ENCODE measurements at places on chromosomes 7 and 10.

DNA sequence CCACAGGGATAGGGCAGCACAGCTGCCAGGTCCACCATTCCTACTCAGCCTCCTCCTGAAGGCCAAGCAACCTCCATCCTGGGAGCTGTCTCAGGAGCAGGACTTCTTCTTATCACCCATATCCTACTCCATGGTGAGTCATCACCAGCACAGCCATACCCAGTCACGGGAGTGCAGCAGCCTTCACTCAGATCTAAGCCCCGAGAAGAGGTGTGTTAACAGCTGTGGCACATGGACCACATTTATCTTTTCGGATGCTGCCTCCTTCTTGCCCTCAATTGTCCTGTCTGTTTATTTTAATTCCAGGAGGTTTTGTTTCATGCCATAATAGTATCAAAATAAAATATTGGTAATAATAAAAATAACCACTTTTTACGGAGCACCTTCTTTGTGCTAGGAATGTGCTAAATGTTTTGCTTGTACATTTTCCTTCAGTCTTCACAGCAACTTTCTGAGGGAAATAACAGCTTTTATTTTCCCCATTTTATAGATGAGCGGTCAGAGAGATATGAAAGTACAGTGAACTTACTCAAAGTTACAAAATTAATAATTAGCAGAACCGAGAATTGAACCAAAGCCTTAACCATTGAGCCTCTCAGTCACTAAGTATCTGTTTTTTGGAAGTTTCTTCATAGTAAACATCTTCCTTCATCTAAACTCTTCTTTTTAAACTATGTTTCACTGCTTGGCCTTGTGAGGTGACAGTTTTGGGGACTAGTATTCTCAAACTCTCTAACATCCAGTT, 2.5 kb upstream of the KEL start:
- no peak for DNase-seq

DNA sequence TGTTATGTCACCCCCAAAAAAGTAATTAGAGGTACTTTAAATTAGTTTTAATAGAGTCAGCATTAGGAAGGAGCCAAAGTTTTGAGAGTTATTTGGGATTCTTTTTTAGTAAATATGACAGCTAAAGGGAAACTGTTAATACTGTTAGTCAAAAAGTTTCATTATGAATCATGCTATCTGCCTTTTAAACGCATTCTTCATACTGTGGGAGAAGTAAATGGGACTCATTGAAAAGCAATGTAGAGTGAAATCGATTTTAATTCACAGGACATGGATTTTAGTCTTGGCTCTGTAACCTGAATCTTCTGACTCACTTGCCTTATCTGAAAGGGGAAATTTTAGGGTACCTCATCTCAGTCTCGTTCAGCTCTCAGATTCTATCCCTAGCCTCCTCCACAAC, 105.1 kb downstream of the AASS start:
- DNase-seq: no peak

- no peak for DNase-seq
These were observed 290.9 kb upstream of the ZMIZ1 start for GRCh38 chr10:78777867-78778266.

DNA sequence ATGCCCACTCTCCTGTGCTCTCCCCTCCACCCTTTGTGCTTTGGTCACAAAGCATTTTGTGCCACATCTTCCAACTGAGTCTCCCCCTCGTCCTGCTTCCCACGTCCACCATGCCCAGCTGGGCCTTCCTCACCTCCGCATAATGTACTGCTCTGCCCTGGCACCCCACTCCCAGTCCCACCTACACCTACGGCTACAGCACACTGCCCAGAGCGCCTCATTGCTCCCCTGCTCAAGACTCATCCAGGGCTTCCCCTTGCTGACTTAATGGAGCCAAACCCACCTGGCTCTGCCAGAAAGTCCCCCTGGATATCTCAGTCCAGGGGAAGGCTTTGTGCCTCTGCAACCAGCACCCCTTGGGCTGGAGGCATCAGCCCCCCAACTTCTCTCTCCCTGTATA, 299.2 kb upstream of the ZMIZ1 start:
- no peak for DNase-seq

DNA sequence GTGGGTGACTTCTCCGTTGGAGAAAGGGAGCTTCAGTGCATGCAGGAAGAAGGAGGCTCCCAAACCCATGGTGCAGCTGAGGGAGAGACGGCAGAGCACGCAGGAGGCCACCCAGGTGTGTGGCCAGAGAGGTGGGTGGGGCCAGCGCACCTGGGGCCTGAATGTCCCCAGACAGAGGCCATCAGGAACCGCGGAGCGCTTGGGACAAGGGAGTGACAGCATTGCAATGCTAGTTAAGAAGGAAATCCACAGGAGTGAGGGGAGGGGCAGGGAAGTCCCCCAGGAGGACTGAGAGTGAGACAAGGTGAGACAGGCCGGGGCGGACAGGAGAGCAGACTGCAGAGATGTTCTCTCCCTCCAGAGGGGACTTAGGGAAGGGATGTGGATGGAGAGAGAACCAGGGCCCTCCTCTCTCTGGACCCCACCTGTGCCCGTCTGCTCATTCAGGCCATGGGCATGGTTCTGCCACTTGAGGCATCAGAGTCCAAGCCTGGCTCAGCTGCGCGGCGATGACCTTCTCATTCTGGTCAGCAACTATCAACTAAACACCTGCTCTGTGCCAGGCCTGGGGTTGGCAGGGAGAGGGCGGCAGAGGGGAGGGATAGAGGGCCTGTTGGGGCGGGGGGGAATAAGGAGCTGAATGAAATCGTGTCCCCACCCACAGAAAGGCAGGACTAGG, 69.4 kb upstream of the COL13A1 start:
- DNase-seq: no peak

DNA sequence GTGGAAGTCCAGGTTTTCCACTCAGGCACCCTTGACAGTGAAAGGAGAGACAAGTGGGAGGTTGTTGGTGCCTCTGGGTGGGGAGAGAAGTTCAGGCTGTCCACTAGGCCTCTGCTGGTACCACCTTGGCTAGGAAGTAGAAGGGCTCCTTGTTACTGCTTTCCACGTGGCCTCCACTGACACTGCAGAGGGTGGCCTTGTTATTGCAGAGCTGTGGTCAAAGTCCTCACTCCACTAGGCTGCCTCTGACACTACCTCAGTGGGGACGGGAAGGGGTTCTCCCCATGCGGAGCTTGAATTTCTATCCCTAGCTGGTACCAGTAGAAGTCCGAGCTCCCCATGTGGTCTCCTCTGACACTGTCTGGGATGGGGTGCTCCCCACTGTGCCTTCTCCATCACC, 14.9 kb upstream of the STOX1 start:
- DNase-seq: no peak

DNA sequence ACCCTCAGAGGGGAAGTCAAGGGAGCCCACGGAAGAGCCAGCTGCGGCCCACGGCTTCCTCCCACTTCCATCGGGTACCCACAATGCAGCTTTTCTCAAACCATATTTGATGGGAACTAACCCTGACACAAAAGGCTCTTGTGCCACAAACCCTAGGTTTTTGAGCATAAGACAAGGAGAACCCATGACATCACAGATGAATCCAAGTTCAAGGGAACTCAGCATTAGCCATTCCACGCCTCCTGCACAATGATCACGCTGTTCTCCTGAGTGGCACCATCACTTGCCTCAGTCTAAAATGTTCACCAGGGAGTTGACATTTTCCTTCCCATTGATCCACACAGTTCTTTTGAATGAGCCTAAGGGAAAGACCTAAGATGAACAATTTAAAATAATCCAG, 70.4 kb downstream of the ITIH5 start:
- no peak for DNase-seq

GRCh38 chr7:100099452-100099851, 1.7 kb downstream of the MCM7 start:
- DNase-seq: no peak

DNA sequence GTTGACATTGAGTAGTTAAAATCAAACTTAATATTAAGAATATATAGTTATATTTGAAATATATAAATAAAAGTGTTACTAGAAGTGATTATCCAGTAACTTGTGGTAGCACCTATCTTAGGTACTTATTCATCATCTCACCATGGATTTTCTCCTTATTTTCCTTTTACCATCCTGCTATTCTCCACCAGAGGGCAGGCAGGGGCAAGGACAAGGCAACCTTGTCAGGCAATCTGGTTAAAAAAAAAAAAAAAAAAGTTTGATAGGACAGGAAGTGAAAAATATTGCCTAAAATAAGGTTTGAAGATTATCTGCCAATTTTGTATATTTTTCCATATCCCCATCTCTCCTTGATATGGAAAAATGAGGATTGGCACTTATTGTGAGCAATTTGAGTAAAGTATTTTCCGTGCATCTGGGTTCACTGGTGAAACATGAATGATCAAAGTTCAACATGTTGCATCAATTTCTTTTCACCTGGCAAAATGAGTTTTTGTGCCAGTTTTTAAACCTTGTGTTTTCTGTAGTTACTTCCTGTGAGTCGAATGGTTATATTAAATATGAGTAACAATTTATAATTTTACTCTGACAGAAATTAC, 256.7 kb downstream of the AGMO start:
- peak; percentile 66 for DNase-seq

- peak; percentile 58 for DNase-seq
These were observed 38.8 kb downstream of the TMEM60 start for GRCh38 chr7:77759294-77759889.

DNA sequence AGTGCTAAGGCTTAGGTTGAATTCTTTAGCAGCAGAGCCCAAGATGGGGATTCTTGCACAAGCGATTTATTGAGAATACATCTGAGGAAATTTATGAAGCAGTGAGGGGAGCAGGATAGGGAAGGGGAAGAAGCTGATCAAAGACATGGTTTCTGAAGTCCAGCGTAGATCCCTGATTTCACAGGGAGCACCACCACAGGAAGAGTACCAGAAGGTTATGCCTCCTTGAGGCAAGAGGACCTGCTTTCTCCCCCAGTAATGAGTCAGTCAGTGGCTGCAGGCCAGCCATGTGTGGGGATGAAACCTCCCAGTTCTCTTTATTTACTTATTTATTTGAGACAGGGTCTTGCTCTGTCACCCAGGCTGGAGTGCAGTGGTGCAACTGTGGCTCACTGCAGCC, 35.0 kb upstream of the CBLL1 start:
- no peak for DNase-seq

DNA sequence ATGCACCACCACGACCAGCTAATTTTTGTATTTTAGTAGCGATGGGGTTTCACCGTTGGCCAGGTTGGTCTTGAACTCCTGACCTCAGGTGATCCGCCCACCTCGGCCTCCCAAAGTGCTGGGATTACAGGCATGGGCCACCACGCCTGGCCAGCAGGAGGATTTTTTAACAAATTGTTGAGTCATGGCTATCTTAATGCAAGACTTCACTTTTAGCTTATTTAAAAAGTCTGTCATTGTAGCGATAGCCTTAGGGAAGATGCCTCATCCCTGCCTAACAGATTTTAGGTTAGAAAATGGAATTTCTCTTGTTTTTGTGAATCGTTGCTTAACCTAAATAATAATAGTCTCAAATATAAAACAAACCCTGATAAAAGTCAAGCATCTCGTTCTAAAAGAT, 35.5 kb downstream of the PPP2R2D start:
- no peak for DNase-seq

DNA sequence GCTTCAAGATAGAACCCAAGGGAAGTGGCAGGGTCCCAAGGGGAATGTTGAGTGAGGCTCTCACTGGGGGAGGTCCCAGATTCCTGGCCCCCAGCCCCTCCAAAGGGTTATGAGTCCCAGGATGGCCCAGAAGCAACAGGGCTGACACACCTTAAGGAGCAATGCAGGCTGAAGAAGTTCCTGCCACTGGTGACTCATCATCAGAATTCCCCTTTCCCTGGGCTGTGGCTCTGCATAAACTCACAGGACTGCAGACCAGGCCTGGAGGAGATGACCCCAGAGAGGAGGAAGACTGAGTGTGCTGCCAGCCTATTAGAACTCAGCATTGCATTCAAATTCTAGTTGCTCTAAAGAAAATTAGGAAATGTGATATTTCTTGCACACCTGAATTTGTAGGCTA, 126.7 kb downstream of the DPP6 start:
- DNase-seq: no peak

- DNase-seq: peak; percentile 50
These were observed 712.1 kb downstream of the PHTF2 start for GRCh38 chr7:78510580-78511188.

DNA sequence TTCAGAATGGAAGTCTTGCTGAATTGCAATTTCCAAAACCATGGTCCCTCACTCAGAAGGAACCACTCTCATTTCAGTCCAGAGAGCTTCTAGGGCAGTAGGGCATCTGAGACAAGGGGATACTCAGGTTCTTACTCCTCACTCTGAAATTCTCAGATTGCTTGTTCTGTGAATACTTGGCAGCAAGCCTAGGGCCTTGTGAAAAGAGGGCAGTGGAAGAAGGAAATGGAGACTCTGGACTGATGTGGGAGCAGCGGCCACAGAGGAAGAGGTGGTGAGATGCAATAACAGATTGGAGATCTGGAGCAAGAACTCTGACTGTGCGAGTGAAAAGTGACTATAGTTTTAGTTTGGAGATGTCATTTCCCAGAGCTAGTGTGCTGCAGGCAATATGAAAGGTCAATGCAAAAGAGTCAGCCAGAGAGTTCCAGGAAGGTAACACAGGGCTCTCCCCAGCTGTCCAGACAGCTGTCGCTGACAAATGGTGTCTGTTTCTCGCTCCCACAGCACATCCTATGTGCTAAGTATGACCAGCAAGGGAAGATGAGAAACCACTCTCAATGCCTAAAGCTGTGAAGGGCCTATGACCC, 291.6 kb upstream of the KIAA1217 start:
- no peak for DNase-seq

- DNase-seq: peak; percentile 97
These were observed at the start of gene RHEB for GRCh38 chr7:151519765-151520418. Gene RHEB, minus strand, starts transcription at chr7:151519895. Its CDS starts 384 bp downstream, at chr7:151519511.

DNA sequence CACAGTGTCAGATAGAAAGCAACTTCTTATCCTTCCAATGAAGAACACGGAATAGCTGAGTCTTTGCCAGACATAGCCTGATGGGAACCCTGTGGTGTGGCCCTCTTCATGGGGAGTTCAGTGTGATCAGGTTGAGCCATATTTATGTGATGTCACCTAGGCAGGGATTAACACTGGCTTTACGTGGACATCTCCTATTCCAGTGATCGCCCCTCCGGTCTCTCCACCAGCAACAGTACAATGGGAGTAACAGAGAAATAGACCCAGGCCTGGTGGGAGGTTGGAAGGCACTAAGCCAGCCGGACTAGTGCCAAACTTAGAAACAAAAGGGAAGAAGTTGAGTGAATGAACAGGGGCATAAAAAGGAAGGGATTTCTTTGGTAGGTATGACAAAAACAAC, 358.1 kb downstream of the PRPF18 start:
- no peak for DNase-seq

- no peak for DNase-seq
These were observed 162.7 kb downstream of the CDCA7L start for GRCh38 chr7:21782996-21783395.

DNA sequence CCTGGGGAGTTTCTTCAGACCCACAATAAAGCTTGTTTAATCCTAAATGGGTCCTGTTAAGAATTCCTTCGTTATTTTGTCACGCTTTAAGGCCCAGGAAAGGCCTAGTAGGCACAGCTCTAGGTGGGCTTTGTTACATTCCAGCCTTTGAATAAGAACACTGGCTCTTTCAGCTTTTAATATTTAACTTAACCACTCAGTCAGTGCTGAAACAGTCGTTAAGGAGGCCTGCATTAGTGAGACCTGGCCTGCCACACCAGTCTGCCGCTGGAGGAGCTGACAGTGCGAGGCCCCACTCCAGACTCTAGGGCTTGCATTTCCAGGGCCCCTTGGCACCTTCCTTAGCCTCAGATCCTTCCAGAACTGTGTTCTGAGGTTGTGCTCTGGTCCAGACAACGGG, 351.4 kb downstream of the GLRX3 start:
- DNase-seq: no peak

Measured in SK-N-DZ (cell line).